ENCODE measurements at places on chromosomes 11 and 22. TPM values are rescaled to one million over a fixed set of nuclear protein-coding genes. Genes with fewer than 3 reads are reported as not detected.
A peak's percentile ranks its signal among the peaks of the same experiment; 100 is the strongest.

DNA sequence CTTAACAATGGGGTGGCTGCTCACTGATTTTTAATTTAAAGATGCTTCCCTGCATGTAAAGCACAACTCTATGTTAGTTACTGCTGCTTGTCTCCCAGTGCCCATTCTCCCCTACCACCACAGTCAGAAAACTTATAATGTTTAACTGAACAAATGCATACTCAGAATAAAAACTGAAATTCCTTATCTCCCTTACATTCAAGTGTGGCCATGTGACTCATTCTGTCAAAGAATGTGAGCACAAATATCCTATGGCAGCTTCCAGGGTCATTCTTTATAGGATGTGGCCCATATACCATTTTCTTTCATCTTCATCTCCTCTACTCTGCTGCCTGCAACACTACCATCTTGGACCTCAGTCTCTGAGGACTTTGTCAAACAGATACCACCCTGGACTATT, 374.8 kb downstream of the DYNC2H1 start:
- no peaks in the 10 kb centered on the region for H3K4me1 ChIP-seq
- no peak for DNase-seq
- H3K27ac ChIP-seq: no peak overlapping the region
- H3K36me3 ChIP-seq: no peaks in the 10 kb centered on the region
- H3K27me3 ChIP-seq: no peaks in the 10 kb centered on the region

GRCh38 chr11:74641289-74641688, 48.9 kb downstream of the POLD3 start:
- H3K4me1 ChIP-seq: no peaks in the 10 kb centered on the region
- H3K36me3 ChIP-seq: peaks cover 24% of the 10 kb centered on the region
- DNase-seq: no peak

DNA sequence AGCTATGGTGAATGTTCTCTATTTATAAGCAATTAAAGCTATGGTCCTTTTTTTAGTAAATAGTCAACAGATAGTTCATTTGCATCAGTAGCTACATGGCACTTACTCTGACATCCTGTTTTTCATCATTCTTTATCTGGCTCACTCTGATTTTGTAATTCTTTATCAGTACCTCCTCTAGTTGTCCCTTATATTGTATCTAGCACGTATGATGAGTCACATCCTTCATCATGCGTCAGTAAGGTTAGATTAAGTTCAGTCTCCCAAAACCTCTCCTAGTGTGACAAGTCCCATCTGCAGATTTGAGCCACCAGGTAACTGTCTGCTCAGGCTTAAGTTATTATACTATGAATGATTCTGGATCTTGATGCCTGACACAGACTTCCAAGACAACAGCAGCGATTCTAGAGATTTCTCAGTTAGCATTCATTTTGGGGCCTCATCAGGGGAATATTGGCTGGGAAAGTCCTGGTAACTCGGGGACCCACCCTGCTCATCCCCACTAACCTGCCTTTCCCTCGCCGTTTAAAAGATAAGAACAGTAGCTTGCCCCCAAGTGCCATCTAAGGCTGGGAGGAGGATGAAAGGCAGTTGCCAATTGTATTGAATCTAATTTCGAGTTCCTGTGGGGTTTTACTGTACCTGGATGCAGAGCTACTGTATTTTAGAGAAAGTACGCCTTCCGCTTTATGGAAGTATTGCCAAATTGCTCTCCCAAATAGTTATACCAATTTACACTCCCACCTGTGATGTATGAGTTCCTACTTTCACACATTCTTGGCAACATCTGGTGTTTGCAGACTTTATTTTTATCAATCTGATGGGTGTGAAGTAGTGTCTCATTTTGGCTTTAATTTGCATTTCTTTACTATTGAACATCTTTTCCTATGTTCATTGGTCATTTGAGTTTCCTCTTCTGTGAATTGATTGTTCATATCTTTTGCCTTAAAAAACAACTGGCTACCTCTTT, 55.9 kb downstream of the ZC3H12C start:
- H3K36me3 ChIP-seq: no peaks in the 10 kb centered on the region
- no peaks in the 10 kb centered on the region for H3K27me3 ChIP-seq
- H3K27ac ChIP-seq: no peak overlapping the region
- H3K4me3 ChIP-seq: no peak overlapping the region

DNA sequence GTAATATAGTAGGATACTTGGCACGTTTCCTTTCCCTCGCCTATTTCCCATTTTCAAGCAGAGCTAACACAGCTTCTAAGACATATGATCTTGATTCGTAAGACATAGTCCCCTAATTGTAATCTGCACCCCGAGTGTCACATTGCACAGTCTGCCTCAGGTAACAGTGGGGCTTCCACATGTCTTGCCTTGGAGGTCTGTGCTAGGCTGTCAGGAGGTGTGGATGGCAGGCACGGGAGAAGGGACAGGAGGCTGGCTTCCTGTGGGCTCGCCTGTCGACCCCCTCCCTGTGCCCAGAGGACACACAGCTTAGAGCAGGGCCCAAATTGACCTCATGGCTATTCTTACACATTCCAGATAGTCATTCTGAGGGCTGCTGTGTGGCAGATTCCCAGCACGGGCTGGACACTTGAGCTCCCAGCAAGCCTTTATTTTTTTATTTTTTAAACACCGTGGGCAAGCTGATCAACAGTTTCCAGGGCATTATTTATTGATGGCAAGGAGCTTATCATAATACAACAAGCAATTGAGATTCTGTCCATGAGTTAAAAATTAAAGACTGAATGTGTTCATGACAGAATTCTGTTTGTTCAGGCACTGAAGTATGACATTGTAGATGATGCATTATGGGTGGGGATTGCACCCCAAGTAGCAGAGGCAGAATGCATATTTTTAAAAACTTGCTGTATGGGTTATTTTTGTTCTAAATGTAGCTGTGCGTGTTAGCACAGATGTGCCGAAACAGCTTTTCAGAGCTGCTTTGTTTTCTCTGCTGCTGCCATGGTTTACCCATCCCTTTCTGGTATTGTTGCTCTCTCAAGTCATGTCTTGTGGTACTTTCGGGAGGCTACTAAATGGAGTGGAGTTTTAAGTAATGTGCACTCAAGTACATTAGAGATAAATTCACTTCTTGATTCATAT, 113.0 kb downstream of the ATXN10 start:
- H3K36me3 ChIP-seq: no peaks in the 10 kb centered on the region
- DNase-seq: peak; percentile 38

GRCh38 chr11:134469627-134470026, 57.6 kb upstream of the B3GAT1 start:
- no peak overlapping the region for H3K27ac ChIP-seq
- no peak overlapping the region for H3K4me3 ChIP-seq
- no peaks in the 10 kb centered on the region for H3K4me1 ChIP-seq

GRCh38 chr11:5204787-5205186, 4.3 kb upstream of the OR51V1 start:
- no peak overlapping the region for H3K4me3 ChIP-seq
- H3K4me1 ChIP-seq: no peaks in the 10 kb centered on the region
- no peak overlapping the region for H3K27ac ChIP-seq

DNA sequence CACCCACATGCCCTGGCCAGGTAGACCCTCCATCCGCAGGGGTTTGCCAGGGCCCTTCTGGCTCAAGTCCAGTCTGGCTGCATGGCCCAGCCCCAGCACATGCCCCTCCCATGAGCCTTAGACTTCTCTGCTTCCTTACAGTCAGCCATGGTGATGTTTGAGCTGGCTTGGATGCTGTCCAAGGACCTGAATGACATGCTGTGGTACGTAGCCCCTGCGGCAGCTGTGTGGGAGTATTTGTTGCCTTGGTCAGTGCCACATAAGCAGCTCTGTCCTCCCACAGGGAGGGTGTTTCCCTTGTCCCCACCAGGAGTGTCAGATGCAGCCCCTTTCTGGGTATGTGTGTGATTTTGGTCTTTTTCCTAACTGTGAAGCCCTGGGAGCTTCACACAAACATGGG, 17.5 kb downstream of the CDC45 start:
- H3K36me3 ChIP-seq: no peaks in the 10 kb centered on the region
- H3K4me1 ChIP-seq: no peaks in the 10 kb centered on the region
- DNase-seq: peak; percentile 55
- H3K4me3 ChIP-seq: no peak overlapping the region
- no peak overlapping the region for H3K27ac ChIP-seq

- H3K36me3 ChIP-seq: peaks cover 3% of the 10 kb centered on the region
- peak overlapping the region; percentile 82 for H3K27ac ChIP-seq
- no peaks in the 10 kb centered on the region for H3K27me3 ChIP-seq
- H3K4me1 ChIP-seq: no peaks in the 10 kb centered on the region
These were observed 546 bp downstream of the DRAP1 start for GRCh38 chr11:65919573-65920371.

- DNase-seq: peak; percentile 39
- H3K4me1 ChIP-seq: no peaks in the 10 kb centered on the region
These were observed 1152.4 kb downstream of the BRD1 start for GRCh38 chr22:48675141-48675829.

- no peak overlapping the region for H3K4me3 ChIP-seq
- H3K36me3 ChIP-seq: no peaks in the 10 kb centered on the region
- H3K4me1 ChIP-seq: no peaks in the 10 kb centered on the region
- DNase-seq: no peak
These were observed 120.9 kb downstream of the ST3GAL4 start for GRCh38 chr11:126476266-126476924.

- H3K27me3 ChIP-seq: no peaks in the 10 kb centered on the region
- H3K4me3 ChIP-seq: no peak overlapping the region
- H3K4me1 ChIP-seq: no peaks in the 10 kb centered on the region
- H3K36me3 ChIP-seq: no peaks in the 10 kb centered on the region
- no peak overlapping the region for H3K27ac ChIP-seq
- no peak for DNase-seq
These were observed 75.5 kb downstream of the EFCAB6 start for GRCh38 chr22:43736651-43737050.

GRCh38 chr11:126282361-126282735, 545 bp upstream of the TIRAP start:
- H3K36me3 ChIP-seq: peaks cover 3% of the 10 kb centered on the region
- H3K4me3 ChIP-seq: peak overlapping the region; percentile 58
- peak overlapping the region; percentile 51 for H3K27ac ChIP-seq
- peaks cover 6% of the 10 kb centered on the region for H3K4me1 ChIP-seq
- DNase-seq: no peak

DNA sequence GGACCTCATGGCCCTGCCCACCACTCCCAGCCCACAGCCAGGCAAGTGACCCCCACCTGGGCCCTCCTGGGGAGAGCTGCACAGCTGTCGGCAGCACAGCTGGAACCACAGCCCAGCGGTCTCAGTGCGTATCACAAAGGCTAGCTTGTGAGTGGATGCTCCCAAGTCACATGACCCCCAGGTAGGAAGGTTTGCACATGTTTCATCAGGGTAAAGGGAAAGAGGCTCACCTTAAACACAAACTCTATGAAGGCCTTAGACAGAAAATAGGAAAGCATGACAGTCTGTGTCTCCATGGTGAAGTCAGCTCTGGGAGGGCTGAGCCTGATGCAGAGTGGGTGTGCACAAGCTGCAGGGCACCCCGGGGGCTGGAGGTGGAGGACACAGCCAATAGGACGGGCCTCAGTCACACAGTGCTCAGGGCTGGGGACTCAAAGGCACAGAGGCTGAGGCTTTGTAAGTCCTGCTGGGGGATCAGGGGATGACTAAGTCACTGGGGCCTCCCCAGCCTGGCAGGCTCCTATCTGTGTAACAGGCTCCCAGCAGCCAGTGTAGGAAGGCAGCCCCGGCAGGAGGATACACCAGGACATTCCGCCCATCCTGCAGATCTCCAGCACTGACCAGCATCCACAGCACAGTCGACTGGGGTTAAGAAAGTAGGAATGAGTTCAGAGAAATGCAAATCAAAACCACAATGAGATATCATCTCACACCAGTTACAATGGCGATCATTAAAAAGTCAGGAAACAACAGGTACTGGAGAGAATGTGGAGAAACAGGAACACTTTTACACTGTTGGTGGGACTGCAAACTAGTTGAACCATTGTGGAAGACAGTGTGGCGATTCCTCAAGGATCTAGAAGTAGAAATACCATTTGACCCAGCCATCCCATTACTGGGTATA, 22.0 kb downstream of the CELSR1 start:
- no peaks in the 10 kb centered on the region for H3K36me3 ChIP-seq
- DNase-seq: no peak
- no peak overlapping the region for H3K4me3 ChIP-seq
- H3K4me1 ChIP-seq: no peaks in the 10 kb centered on the region
- no peak overlapping the region for H3K27ac ChIP-seq
- no peaks in the 10 kb centered on the region for H3K27me3 ChIP-seq

DNA sequence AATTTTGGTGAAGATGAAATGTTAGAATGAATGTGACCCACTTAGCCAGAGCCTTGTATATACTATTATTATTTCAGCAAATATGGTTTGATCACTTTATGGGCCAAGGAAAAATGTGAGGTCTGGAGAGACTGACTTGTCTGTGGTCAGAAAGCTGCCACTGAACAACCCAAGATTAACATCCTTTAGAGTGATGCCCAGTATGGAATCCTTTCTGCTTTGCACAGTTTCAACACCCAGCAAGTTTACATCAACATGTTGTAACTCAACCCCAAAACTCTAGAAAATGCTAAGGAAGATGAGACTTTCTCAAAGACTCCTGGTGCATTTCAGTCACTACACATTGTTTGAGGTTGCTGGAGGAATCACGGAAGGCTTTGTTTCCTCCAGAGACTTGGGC, 107.7 kb downstream of the SNX19 start:
- no peak overlapping the region for H3K27ac ChIP-seq
- no peak overlapping the region for H3K4me3 ChIP-seq
- no peak for DNase-seq

DNA sequence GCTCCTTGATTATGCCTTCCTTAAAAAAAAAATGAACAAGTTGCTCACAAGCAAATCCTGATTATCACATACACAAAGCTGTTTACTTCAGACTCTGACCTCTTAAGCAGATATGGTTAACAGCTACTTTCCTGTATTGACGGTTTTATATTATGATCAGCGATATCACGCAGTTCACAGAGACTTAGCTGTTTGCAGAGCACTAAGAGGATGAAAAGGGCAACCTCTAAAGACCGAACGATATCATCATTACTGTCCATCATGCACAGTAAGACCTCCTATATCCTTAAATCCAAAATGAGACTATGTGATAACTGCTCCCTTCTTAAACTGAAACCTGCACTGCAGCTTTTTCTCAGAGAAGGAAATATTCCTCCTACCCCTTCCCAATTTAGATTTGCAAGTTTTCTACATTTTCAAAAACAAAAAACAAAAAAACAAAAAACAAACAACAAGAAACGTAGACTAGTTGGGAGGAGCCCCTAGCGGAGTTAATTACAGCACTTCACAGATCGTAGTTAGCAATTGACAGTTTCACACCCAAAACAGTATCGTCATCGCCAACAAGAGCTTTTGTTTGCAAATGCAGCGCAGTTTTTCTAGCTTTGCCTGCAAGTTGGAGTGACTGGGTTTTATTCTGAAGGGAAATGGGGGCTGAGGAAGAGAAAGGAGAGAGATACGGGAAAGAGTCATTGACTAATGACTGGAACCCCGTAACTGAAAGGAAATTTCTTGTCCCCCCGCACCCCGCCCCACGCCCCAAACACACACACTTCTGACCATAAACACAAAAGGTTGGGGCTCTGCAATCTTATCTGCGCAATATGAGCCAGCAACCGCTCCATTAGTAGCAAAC, 1.2 kb downstream of the DDX6 start:
- peaks cover 3% of the 10 kb centered on the region for H3K36me3 ChIP-seq
- H3K27ac ChIP-seq: peak overlapping the region; percentile 100
- H3K27me3 ChIP-seq: no peaks in the 10 kb centered on the region
- H3K4me1 ChIP-seq: peaks cover 19% of the 10 kb centered on the region
- DNase-seq: no peak

- peak overlapping the region; percentile 57 for H3K4me3 ChIP-seq
- DNase-seq: no peak
- H3K27me3 ChIP-seq: no peaks in the 10 kb centered on the region
These were observed 572 bp upstream of the APLP2 start for GRCh38 chr11:130068986-130069658.

The FAM181B gene
- 0.97 TPM for polyA plus RNA-seq

The RRP8 gene
- 29.8 TPM for polyA plus RNA-seq

The UVRAG gene
- polyA plus RNA-seq: 7.2 TPM

All from kidney (tissue), 22 donors.